Activated CD8-positive, alpha-beta memory T cell treated with anti-CD3 and anti-CD28 coated beads for 1 hour (primary cell): ENCODE measurements at places on chromosomes 3 and 15.

- DNase-seq: no peak
These were observed 2.5 kb downstream of the GXYLT2 start for GRCh38 chr3:72890166-72890925.

- no peak for DNase-seq
These were observed 38.3 kb downstream of the USF3 start for GRCh38 chr3:113658107-113658506.

- DNase-seq: no peak
These were observed 534 bp downstream of the FRMD5 start for GRCh38 chr15:44194323-44195150.

GRCh38 chr3:39407259-39407629 is 724 bp downstream of the RPSA start:
- no peak for DNase-seq

DNA sequence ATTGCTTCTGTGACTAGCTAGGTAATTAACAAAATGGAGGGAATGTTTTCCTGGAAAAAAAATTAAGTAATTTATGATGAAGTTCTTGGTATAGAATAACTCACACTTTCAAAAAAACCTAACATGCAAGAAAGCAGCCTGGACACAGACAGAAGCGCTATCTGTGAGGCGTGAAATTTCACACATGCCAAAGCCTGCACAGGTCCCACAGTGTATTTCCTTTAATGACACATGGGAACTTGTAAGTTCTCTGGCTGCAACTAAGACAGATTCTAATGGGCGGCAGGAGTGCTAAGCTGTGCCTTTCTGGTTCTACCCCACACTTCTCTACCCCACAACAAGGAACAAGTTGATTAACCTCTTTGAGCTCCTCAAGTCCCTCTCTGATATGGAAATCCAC is 84.9 kb upstream of the NEO1 start:
- DNase-seq: no peak

- no peak for DNase-seq
These were observed 57.8 kb upstream of the GPD1L start for GRCh38 chr3:32048487-32049182.
